Activated CD4-positive, CD25-positive, alpha-beta regulatory T cell (primary cell): ENCODE measurements at places on chromosomes 7 and 10.

GRCh38 chr7:68729371-68729770 lies 868.9 kb upstream of the AUTS2 start:
- no peak for DNase-seq

- peak; percentile 6 for DNase-seq
Observed at GRCh38 chr7:51067757-51068156, 248.9 kb downstream of the COBL start.

- no peak for DNase-seq
Observed at GRCh38 chr10:98538472-98538871, 91.7 kb upstream of the HPS1 start.

- DNase-seq, result no peak
Observed at GRCh38 chr10:96918214-96919002, 86.3 kb downstream of the LCOR start.

DNA sequence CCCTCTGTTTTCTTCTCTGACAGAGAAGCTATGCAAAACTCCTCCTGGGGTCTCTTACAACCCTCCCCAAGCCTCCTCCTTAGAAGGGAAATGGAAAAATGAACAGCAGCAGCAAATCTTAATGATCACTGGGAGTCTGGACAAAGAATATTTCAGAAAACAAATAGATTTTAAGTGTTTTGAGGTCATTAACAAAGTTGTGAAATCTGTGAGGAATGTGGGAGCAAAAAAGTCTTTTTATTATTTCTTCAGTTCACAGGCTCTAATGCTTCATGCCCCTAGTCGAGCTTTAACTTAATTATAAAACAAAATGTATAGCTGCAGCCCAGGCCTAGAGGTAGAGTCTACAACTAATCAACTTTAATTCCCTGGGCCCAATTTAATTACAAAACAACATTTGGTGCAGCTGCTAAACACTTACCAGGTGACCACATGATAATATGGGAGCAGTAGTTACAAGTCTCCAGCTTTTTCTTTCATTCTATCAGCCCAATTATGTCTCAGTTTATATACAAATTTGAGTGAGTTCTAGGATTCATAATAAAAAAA lies 293.2 kb downstream of the THSD7A start:
- no peak for DNase-seq
